ENCODE measurements at places on chromosomes 3 and 15. TPM values are rescaled to one million over a fixed set of nuclear protein-coding genes. Genes with fewer than 3 reads are reported as not detected.

DNA sequence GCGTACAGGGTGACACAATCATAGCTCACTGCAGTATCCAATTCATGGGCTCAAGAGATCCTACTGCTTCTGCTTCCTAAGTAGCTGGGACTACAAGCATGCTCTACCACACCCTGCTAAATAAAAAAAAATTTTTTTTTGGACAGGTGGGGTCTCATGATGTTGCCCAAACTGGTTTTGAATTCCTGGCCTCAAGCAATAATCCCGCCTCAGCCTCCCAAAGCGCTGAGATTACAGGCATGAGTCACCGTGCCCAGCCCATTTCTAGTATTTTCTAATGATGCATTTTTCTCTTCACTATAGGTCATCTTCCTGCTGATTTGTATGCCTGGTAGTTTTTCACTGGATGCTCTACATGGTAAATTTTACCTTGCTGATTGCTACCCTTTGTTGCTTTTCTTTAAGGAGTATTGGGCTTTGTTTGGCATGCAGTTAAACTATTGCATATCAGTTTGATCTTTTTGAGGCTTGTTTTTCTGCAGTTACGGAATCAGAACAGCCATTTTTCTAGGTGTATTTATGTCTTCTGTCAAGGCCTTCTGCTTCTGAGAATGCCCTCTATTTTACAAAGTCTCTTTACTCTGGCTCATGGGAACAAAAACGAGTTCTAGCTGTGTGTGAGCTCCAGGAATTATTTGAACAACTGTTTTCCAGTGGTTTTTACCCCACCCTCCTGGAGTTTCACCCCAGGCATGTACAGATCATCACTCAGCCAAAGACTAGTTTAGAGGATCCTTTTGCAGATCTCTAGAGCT is 14.2 kb upstream of the NPTN start:
- DNase-seq: no peak

GRCh38 chr3:133901083-133901482 is 5.4 kb upstream of the RAB6B start:
- no peak for DNase-seq

DNA sequence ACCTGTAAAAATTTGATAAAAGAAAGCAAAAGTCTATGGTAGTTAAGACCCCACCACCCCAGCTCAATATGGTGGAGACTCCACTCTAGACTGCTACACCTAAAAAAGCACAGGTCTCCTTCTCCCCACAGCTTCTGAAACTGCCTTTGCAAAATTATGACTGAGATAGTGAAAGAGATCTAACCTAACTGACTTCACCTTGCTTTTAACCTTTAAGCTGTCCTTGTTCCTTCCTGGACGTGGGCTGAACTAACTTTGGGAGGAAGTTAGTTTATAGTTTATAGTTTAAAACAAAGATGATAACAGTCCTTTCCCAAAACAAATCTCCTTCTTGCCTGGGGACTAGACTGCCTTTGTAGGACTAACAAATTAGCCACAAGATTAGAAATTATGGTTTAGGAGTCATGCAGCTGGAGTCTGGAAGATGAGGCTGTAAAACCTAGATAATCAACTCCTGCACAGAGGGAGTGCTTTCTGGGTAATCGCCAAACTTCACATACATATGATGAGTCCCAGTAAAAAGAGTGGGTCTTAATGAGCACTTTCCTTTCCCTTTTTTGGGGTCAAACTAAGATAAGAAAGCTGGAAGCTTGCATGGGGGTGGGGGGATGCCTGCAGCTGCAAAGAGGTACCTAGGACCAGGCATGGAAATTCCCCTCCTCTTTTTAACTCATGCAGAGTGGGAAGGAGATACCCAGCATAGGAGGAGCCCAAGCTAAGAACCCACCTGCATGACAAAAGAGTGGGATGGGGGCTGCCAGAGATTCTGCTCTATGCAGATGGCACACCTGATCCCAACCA is 17.5 kb downstream of the CCR8 start:
- no peak for DNase-seq

DNA sequence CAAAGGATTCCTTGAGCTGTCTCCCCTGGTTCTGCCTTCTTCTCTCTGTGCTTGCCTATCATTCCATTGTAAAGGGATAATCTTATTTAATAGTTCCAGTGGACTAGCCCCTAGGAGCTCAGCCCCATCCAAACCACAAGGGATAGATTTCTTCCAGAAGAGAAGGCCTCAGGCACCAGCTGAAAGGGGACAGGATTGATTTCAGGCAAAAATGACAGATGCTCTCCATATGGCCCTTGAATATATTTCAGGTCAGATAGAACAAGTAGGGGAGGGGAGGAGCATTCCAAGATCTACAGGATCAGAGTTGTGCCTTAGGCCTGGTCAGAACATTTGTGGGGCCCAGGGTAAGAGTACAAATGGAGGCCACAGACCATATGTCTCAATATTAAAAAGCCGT is 85.3 kb downstream of the RPLP1 start:
- no peak for DNase-seq

The LRRN1 gene
- polyA plus RNA-seq: 10.2 TPM

The RTP3 gene
- polyA plus RNA-seq: not detected

The AP4E1 gene
- 4.7 TPM for polyA plus RNA-seq
